ENCODE measurements at places on chromosomes 2 and 18. TPM values are rescaled to one million over a fixed set of nuclear protein-coding genes. Genes with fewer than 3 reads are reported as not detected.

TXNDC2 gene
- polyA plus RNA-seq: not detected

CAPN14 gene
- polyA plus RNA-seq: 0.08 TPM

IHH gene
- polyA plus RNA-seq: 0.45 TPM

LNPK gene
- 28.7 TPM for polyA plus RNA-seq

GRCh38 chr2:113136828-113137775 is 9.7 kb downstream of the IL1RN start:
- DNase-seq: peak; percentile 27

DNA sequence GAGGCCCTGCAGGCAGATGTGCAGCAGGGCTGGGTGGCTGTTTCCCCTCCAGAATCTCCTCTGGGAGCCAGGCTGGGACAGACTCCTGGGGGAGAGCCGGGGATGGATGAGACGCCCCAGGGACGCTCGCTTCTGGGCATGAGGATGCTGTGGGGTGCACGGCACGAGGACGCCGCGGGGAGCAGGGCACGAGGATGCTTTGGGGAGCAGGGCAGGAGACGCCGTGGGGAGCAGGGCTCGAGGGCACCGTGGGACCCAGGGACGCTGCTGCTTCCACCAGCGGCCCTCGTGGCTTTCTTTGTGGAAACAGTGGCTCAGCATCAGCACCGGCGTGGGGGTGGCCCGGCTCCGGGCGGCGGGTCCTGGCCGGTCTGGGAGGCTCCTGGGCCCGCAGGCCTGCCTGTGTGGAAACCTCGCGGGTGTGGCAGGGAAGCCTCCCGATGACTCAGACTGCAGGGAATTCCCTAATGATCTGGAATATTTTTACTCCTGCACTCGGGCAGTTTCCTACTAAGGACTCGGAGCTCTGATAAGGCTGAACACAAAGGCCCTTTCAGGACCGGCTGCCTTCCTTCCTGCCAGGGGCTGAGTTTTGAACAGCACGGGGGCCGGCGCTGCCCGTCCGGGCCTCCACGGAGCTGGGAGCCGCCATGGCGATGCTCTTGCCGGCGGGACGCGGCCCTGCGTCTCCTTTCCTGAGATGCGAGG is 62.6 kb downstream of the NFATC1 start:
- peak; percentile 79 for DNase-seq

DNA sequence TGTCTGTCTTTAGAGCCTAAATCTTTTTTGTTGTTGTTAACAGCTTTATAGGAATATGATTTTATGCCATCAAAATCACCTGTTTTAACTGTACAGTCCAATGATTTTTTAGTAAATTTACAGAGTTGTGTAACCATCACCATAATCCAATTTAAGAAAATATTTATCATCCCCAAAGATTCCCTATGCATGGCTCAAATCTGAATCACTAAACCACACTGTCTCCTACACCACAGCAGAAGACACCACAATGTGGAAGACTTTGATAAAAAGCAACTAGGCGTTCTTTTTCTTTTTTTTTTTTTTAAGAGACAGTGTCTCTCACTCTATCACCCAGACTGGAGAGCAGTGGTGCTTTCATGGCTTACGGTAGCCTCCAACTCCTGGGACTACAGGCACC is 99.6 kb downstream of the TXNL1 start:
- no peak for DNase-seq

DNA sequence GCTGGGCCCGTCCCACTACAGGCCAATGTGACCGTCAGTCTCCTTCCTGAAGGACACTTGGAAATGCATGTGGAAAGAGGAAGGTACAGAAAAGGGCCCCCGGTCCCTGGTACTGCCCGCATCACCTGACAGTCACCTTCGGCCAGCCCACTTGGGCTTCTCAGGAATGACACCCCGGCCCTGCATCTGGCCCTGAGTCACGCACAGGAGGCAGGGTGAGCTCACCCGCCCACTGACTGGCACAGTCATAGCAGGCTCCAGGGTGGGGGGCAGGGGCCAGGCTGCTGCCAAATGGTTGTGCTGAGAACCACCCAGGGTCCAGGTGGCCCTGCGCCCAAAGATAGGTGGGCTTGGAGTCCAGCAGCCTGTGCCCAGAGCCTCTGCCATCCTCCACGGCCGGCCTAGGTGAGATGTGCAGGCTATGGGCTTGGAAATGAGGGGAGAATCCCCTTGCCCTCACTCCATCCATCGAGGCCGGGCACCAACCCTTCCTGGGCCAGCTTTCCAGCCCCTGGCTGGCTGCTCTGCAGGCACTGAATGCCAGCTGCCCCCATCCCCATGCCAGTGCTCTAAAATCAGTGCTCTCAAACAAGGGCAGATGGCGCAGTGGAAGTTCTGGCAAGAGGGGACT is 14.1 kb downstream of the EMX1 start:
- DNase-seq: no peak

- DNase-seq: no peak
Observed at GRCh38 chr2:2564300-2565078, 233.4 kb upstream of the MYT1L start.

DNA sequence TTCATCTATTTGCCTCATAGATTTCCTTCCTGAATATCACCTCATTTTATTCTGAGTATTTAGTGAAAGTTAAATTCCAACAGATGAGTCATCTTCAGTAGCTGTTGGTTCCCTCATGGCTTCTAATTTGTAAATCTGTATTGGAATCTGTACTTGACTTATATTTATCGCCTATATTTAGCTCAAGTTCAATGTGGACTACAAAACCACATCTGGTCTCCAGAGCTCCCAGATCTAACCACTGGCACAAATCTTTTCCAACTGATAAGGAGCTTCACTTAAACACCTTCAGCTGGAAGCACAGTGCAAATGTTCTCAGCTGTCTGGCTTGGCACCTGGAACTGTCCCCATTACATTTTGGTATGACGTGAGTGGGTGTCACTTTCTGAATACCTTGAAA is 82.8 kb upstream of the DSEL start:
- peak; percentile 44 for DNase-seq

- no peak for DNase-seq
Observed at GRCh38 chr2:190182071-190182524, 119.6 kb upstream of the MSTN start.

DNA sequence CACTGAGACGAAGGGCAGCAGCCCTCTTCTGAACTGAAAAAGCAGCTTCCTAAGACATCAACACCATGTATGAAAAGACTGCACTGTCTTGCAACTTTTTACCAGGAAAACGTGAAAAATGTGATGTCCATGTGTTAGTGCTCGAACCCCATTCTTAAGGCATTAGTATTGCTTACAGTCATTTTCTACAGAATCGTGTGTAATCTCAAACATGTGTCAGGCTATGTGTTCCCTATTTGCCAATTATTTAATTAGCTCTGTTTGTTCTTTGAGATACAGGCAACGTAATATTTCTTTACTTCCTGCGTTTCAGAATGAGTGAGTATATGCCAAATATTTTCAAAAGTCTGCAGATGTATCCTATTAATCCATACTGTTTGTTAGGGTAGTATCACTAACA is 307.7 kb upstream of the CCDC68 start:
- no peak for DNase-seq

DNA sequence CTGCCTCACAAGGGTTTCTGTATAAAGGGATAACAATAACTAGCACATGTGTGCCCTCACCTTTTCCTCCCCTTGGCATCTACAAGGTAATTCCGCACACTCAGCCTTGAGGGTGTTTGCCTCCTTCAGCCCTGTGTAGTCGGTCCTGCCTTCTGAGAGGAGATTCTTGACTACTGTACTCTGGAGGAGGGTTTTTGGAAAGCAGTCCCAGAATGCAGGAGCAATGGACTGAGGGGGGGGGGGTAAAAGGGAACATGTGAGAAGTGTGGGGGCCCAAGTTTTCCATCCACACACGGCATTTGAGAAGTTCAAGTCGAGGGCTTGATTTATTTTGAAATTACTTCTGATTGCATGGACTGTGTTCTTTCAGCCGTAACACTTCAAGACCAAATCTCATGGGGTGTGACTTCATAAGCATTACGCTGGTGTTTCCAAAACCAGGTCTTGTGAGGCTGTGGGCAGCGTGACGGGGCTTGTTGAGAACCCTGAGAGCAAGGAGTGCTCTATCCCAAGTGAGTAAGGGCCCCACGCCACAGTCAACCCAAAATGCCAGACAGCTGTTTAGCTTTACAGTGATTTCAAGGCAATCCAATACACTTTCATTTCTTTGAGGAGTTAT is 198.7 kb upstream of the MEIS1 start:
- DNase-seq: no peak
